ENCODE measurements at places on chromosomes 4 and X.

DNA sequence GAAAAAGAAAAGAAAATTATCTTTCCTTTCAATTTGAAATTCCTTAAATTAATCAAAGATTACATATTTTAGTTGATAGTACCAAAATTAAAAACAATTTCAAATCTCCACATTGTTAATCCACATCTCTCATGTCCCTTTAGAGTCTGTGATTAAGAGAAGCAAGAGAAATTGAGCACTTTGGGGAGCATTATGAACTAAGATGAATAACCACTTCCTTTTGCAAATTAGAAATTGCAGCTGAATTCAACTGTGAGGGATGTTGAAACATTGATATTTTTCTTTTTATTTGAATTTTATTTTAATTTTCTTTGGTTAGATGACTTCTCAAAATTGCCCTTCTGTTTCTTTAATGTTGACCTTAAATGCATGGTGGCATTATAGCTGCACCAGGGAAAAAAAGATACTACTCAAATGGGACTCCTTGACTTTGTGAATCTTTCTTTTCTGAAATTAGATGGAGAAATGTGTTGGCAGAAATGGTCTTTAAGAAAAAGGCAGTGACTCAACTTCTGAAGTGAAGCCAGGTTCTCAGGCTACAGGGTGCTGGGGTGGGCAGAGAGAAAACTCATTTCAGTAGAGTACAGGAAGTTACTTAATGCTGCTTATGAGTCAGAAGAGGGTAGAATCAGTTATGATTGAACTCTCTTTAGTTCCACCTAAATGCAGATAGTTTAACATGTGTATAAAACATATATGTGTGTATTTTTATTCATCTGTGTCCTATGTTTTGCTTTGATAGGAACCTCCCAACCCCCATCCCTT lies 92.0 kb upstream of the TNIP3 start:
- DNase-seq, result peak; percentile 9

GRCh38 chrX:70592091-70592490 lies 147.5 kb downstream of the DLG3 start:
- DNase-seq, result peak; percentile 3

DNA sequence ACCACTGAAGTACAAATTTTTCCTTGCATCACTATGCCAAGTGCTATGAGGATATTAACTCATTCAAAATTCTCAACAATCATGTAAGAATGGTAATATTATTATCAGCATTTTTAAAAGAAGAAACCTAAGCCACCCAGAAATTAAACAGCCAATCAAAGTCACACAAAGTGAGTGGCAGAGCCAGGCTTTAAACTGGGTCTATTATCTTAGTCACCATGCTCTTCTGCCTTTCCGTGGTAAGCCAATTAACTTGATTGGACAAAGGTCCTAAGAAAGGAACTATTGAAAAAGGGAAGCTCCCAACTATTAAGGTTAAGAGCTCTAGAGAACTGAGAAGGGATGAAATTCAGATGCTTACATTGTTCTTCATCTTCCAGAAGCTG lies 111.5 kb downstream of the ASB9 start:
- no peak for DNase-seq

DNA sequence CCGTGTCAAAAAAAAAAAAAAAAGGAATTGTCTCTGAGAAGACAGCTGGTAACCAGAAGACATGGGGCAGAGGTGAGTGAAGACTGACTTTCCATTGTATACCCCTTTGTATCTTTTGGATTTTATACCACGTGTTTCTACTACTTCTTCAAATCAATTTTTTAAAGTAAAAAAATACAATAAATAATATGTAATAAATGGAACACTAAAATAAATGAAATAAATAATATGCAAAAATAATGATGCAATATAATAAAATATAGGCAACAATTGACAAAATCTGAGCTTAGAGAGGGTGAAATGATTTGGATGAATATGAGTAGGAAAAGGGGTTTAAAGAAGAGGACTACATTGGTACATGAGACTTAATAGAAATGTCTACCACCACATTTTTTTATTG lies 155.8 kb downstream of the IL15 start:
- DNase-seq, result no peak

DNA sequence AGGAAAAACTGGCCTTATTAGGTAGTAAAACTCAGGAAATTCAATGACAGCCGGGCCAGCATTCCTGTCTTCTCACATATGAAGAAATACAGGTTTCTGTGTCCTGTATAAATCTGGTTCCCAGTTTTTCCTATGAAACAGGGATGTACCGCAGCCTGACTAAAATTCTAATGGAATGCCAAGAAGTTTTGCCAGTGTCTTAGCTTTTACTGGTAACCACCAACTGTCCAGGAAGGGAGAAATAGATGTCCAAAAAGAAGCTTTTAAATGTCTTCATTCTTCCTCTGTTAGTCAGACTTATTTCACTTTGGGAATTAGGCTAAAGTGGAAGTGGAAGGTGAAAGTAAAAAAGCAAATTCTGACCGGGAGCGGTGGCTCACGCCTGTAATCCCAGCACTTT lies 108.0 kb upstream of the TBL1X start:
- no peak for DNase-seq

GRCh38 chr4:184514121-184514988 lies 40.0 kb upstream of the IRF2 start:
- no peak for DNase-seq

DNA sequence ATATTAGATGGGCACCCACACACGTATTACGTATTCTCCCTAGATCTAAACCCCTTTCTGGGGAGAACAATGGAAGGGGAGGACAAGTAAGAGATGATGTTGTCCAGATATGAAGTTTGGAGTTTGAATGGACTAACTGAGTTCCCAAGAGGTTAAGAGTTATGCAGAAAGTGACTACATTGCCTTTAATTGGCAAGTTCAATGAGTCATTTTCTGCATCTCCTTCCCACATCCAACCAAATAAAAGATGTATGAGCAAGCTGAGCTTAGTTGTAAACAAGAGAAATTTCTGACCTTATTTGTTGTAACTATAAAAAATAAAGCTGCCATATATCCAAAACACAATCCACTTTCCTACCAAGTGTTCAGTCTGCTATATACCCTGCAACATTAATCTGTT lies 50.5 kb downstream of the TIGD2 start:
- no peak for DNase-seq

GRCh38 chr4:24477919-24478318 lies 106.4 kb downstream of the DHX15 start:
- no peak for DNase-seq
